Stromal cell of bone marrow (primary cell): ENCODE measurements at places on chromosomes 3 and 15.

DNA sequence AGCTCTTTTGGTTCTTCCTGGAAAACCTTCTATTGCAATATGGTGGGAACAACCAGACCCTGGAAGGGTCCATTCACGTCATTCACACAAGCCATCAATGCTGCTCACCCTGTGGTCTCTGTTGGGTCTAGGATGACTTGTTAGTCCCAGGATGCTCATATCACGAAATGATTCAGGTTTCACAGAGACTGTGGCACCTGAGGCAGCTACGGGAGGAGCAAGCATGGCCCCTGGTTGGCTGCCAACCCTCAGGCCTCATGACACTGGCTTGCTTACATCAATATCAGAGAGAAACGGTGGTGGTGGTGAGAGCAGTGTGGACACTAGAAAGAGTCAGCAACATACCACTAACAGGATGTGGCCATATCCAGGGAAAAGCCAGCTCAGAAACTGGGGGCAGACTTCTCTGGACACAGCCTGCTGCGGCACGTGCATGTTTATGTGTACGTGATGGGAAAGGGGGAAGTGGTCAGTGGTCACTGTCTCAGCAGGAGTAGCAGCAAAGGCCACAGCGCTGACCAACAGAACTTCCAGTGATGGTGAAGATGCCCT lies 208.9 kb upstream of the ST8SIA2 start:
- no peak for DNase-seq

DNA sequence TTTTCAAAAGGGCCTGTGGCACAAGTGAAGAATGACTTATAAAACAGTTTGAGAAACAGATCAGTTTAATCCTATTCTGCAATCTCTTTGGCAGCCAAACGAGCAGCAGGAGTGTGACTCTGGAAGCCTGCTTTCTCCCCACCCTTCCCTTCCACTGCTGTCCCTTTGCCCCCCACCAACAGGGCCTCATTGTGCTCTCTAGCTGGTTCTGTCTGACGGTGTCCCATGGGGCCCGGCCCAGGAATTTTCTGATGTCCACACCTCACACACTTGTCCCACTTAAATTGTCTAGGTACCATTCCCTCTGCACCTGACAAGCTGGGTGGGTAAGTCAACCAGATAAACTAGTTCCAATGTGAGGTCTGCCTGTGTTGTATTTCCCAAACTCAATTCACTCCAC lies 16.4 kb downstream of the SLCO2A1 start:
- no peak for DNase-seq

DNA sequence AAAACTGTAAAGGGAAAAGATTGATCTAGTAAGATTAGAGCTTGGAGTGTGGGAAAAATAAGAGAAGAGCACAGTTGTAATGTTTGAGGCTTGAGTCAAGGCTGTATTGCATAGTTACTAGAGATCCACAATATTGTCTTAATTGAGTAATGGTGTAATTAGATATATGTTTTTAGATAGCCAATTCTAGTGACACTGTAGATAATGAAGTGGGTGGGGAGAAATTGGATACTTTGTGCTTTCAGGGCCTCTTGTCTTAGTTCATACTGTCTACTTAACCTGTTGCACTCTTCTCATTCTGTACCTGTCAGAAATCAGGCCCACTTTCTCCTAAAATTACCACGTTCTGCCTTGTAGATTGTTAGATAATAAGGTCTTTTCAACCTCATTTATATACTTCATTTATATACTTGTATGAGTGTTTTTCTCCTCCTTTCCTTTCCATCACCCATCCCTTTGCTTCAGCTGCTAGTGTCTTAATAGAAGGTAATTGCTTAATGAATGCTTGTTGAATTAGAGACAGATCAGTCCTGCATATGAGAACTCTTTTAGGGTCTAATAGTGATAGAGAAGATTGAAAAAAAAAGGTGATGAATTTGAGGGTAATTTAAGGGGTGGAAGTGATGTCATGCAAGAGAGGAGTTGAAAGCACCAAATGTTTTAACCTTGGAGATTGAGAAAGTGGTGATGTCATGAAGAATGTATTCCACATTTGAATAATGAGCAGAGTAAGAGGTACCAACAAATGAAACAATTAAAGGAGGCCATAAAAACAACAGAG lies 32.0 kb downstream of the PIK3CA start:
- no peak for DNase-seq

DNA sequence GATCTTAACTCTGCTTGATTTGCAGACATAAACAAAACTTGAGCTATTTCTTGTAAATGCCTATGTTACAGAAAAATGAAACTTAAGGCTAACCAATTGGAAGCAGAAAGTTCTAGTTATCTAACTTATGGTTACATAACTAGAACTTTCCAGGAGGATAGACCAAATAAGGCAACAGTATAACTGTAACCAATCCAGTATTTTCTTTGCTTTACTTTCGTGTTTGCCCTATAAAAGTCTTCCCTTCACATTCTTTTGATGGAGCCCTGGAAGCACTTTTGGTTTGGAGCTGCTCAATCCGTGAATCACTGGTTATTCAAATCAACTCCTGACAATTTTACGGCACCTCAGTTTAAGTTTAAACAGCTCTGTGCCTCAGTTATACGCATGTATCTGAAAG lies 164.6 kb downstream of the SUCLG2 start:
- peak; percentile 31 for DNase-seq
